ENCODE measurements at places on chromosomes 3 and 15.

DNA sequence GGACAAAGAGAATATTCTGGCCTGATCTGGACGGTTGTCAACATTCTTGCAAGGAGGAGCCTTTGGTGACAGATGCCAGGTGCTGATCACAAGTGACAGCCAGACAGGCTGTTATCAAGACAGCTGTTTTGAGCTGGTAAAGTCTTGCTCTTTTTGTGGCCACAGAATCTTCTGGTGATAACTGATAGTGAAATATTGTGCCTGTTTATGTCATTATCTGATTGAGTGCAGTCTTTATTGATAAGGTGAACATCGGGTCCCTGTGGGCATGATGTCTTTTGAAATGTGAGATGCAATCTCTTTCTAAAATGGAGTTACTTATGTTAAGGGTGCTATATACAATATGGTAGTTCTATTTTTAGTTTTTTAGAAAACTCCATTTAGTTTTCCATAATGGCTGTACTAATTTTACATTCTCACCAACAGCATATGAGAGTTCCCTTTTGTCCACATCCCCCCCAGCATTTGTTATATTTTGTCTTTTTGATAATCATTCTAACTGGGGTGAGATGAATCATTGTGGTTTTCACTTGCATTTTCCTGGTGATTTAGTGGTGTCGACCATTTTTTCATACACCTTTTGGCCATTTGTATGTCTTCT, 10.7 kb downstream of the CEP63 start:
- DNase-seq: no peak

DNA sequence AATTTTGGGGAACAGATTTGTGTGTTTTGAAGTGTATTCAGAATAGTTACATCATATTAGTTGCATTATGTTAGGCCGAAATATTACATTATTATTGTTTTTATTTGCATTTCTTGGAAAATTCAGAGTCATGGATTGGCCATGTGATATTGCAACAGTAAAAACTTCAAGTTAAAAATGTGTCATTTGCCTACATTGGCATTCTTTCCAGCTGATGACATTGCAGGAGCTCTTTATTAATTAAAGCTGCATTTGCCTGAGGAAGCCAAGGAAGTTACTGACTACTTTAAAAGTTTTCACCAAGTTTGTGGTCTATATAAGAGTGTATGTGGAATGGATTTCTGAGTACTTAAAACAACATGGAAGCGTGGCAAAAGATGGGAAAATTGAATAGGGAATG, 726.4 kb upstream of the SGO1 start:
- DNase-seq: no peak

GRCh38 chr15:28178727-28179126, 79.6 kb upstream of the OCA2 start:
- no peak for DNase-seq

DNA sequence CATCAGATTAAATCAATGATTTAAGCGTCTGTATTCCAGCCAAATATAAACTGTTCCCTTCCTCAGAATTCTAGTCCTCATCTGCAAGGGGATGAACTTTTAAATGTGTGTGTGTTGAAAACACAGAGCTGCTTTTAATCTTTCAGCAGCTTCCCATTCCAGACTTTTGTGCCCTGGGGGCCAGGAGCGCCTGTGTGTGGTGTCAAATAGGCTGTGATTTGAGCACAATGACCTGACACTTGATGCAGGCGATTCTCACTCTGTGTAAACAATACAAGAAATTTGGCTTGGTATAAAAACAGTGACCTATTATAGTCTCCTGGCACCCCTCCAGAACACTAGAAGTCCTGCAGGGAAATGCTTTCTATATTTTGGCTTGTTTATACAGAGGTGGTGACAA, 274.6 kb upstream of the ROPN1 start:
- DNase-seq: no peak
